Omental fat pad (tissue), 4 donors: ENCODE measurements at places on chromosomes 2 and 18. TPM values are rescaled to one million over a fixed set of nuclear protein-coding genes. Genes with fewer than 3 reads are reported as not detected.

DNA sequence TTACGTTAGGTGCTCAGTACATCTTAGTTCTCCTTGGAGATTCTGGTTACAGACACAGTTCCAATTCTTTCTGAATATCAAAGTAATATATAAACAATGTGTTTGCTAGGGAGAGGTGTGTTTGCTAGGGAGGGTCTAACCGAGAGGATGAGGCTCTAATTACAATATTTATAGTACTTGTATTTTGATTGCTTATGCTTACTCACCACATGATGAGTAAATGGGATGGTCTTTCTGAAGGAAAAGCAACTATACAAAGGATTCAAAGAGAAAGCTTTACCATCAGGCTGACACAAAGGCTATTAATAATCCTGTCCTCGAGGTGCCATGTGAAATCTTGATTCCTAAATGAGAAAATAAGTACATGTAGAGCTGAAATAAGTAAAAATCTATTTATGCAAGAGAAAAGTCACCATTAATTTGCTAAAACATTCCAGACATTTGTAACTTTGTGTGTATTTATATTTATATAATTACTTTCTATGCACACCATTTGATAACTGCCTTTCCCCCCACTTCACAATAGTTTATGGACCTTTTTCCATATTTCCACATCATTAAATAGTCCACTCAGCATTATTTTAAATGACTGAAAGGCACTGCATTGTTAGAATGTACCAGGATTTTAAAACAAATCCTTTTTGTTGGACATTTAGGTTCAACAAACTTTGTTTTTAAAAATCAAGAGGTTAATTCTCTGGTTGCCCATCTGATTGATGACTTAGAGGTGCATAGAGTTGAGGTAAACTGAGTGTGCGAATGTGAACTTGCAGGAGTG lies 94.5 kb upstream of the FN1 start:
- DNase-seq = no peak

SANBR gene
- 8.9 TPM for total RNA-seq

RBM43 gene
- 11.3 TPM for total RNA-seq

DNA sequence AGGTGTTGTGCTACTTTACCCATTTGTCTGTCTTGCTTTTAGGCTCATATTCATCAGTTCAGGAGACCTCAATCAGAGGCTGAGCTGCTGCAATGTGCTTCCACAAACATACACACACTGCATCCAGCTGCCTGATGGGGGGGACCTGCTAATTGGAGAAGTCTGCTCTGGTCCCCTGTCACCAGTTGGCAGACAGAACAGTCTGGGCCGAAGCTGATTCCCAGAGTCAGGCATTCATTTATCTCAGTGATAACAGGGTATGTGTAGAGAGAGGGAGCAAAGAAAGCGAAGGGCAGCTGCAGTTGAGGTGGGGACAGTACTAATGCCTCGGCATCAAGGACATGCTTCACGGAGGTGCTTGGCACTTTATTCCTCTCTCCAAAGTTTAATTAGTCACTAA lies 584.3 kb upstream of the PIK3C3 start:
- DNase-seq = no peak

GRCh38 chr2:98426771-98427170 lies 17.9 kb upstream of the INPP4A start:
- no peak for DNase-seq

DSG4 gene
- 0.63 TPM for total RNA-seq

TEX44 gene
- total RNA-seq = not detected

TMEFF2 gene
- total RNA-seq = not detected

GRCh38 chr2:132581991-132582738 lies 87.8 kb downstream of the LYPD1 start:
- DNase-seq = no peak

GRP gene
- not detected for total RNA-seq

DNA sequence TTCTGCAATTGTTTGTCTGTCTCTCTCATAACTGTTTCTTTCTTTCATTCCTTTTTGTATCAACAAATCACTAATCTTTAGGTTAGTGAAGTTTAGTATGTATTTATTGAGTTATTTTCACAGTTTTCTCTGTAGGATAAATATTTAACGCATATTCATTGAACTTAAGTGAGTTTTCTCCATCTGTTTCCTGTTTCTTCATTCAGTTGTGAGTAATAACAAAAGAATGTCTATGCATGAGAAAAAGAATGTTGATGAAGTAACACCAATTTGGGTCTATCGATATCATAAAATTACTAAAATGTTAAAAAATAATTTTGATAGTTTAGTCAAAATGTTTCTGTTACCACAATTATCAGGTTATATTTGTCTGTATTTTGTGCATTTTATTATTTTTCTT lies 948.0 kb downstream of the DSC3 start:
- DNase-seq = no peak

DNA sequence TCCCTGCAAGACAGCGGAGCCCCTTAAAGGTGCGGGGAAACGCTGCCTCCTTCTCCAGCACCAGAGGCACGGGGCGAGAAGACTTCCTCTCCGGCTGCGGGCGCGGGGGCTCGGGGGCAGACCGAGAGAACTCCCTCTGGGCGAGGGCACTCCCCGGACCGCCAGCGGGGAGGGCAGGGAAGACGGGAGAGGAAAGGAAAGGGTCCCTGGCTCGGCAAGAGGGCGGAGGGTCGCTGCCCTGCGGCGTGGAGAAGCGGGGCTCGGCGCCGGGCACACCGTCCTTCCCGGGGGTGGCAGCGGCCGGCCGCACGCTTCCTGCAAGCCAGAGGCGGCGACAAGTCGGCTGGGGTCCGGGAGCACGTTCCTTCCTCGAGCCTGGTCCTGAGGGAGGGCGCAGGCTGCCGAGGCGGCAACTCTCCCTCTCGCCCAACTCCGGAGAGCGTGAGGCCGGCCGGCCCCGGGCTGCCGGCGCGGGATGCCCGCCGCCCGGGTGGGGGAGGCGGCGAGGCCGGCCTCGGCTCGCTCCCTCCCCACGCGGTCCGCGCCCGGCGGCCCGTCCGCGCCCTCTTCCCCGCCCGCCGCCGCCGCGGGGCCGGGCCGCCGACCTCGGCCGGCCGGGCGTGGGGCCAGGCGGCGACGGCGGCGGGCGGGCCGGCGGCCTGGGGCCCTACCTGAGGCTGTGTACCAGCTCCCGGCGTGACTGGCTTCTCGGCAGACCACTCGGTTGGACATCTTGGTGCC lies 1.1 kb downstream of the MEMO1 start:
- no peak for DNase-seq

OSBPL1A gene
- total RNA-seq = 123 TPM

DNA sequence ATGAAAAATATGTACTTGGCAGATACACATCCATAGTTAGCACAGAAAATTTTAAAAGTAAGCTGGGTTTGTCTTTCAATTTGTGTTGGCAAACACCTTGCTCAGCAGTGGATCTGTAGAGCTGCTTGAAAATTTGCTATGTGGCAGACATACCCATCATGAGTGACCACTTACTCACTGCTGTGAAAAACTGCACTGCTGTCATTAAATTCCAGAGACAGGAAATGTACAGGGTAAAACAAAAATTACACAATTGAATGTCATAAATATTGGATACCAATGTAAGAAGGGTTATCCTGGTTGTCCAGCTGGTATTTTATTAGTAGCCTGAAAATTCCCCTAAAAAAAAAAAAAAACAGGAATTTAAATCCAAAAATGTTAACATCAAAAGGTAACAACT lies 24.5 kb downstream of the NIF3L1 start:
- DNase-seq = no peak

DNA sequence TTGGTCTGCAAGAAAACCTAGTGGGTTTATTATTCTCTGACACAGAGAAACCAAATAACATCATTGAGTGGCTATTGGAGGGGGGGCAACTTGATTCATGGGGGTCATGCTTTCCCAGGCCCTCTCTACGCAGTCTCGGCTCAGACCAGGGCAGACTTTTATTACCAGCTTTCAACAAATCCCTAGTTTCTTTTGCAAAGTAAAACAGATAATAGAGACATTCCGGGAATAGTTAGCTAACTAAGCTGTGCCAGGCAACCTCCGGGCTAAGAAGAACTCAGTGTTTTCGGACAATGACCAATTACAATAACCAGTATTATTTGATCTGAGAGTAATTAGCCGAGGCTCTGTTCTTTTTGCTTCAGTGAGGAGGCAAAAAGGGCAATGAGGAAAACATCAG lies 66.3 kb downstream of the CDK15 start:
- no peak for DNase-seq

LYPD6 gene
- 2.8 TPM for total RNA-seq

GREB1L gene
- total RNA-seq = 21.0 TPM

DNA sequence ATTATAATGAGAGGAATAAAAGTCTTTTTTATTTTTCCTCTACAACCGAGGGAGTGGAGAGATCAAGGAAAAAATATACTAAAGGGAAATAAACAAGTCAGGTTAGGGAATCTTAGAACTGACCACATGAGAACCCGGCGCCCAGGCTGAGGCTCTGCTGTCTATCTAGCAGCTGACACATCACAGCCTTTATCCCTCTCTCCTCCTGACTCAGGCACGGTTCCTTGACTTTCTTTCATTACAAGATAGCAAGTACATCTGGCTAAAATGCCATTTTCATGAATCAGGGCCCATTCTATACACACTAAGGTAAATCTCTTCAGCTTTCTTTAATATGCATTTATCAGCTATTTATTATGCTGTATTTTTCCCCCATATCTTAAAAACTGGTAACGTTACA lies 296.0 kb downstream of the TMX3 start:
- no peak for DNase-seq

DNA sequence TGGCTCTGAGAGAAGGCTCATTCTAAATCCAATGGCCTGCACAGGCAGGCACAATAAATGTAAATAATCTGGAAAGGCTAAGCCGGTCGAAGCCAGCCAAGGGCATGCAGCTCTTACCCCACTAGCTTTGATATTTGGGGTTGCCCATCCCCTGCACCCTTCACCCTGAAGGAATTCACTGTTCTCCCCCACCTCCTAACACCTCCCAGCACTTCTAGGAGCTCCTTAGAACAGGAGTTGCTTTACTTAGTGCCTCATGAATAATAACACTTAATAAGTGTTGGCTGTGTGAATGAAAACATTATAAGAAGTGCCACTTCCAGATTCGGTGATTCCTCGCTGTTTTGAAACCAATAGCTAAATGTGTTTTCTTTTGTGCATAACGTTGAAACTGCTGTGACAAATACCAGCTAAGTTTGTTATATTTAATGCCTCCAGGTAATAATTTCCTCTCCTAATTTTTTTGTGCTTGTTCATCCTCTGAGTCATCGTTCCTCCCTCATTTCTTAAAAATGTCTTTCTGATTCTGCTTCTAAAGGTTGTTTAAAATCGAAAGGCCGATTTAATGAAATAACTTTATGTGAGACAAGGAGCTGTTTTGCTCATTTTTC lies 458.8 kb downstream of the METTL4 start:
- DNase-seq = no peak

- DNase-seq = no peak
Measured at GRCh38 chr2:172888714-172889669, 153.3 kb downstream of the RAPGEF4 start.
